NCI-H774 (cell line): ENCODE measurements at places on chromosomes 1 and 21.

GRCh38 chr1:201505503-201505890 lies 1.4 kb downstream of the CSRP1 start:
- peak; percentile 45 for DNase-seq

DNA sequence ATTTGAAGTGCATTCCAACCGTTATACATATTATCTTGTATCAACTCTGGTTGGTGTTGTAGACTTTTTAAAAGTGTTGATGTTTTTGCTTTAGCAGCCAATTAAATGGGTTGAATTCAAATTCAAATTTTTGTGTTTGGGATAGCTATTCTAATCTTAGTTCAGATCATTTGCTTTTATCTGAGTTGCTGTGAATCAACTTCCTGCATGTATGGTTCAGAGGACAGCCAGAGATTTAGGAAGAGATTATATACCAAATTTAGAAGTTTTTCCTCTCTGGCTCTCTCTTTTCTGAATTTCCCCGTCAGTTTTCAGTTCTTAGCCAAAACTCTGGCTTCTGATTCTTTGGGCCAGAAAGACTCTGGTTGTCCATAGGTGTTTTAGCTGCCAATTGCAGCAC lies 415.5 kb downstream of the NUF2 start:
- no peak for DNase-seq

GRCh38 chr1:89955311-89956205 lies 39.4 kb upstream of the ZNF326 start:
- no peak for DNase-seq

DNA sequence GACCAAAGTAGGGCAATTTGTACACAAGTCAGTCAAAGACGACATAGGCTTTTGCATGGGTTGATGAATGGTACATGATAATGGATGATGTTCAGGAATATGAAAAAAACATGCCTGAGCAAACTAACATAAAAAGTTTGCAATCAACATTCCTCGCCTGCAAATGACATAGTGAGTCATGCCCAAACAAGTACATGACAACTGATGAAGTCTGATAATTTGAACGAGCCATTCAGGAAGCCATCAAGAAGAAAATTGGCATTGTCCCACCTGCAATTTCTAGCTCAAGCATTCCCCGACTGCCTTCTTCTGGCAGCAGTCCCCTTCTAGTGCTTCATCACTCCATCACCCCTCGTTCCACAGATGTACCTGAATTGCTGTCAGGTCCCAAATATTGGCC lies 118.4 kb upstream of the NR5A2 start:
- no peak for DNase-seq

GRCh38 chr21:16070207-16070651 lies 340.4 kb downstream of the USP25 start:
- no peak for DNase-seq

GRCh38 chr1:64122588-64122987 lies 80.8 kb upstream of the UBE2U start:
- no peak for DNase-seq

DNA sequence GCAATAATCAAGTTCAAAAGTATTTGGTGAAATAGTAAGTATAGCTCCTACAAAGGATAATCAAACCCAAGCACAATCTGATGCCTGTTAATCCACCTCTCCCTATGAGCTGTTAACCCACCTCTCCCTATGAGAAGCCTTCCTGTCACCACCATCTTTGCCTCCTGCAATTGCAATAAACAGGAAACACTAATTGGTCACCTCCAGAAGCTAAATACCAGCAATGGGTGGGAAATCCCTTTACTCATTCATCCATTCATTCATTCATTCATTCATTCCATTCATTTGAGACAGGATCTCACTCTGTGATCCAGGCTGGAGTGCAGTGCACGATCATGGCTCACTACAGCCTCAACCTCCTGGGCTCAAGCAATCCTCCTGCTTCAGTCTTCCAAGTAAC lies 132.8 kb downstream of the RERE start:
- no peak for DNase-seq

DNA sequence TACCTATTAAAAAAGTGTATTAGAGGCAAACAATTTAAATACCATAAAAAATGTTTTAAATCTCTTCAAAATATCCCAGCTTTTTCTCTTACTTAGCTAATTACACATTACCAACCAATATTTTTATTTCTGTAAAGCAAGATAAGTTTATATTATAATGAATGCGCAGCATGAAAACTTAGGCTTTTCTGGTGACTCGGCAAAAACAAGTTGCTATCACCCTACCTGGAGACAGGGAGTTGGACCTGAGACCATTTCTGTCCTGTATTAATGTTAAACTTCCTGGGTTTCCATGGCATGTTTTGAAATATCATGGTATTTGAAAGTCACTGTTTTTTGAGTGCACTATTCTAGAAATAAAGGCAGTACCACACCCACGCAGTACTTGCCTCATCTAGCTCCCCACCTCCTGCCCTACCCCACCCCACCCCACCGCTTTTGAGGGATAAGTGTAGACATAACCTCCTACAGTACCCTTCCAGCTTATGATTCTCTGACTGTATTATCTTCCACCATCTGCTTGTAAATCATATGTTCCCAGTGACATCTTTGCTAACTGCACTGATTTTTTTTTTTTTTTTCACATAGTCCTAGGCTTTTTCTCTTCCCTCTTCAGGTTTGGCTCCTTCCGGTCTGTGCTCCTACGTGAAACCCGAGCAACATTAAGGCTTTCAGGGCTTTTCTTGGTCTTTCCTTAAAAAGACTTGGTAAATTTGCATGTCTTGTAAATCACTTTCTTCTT lies 77.5 kb downstream of the PHTF1 start:
- DNase-seq = no peak

DNA sequence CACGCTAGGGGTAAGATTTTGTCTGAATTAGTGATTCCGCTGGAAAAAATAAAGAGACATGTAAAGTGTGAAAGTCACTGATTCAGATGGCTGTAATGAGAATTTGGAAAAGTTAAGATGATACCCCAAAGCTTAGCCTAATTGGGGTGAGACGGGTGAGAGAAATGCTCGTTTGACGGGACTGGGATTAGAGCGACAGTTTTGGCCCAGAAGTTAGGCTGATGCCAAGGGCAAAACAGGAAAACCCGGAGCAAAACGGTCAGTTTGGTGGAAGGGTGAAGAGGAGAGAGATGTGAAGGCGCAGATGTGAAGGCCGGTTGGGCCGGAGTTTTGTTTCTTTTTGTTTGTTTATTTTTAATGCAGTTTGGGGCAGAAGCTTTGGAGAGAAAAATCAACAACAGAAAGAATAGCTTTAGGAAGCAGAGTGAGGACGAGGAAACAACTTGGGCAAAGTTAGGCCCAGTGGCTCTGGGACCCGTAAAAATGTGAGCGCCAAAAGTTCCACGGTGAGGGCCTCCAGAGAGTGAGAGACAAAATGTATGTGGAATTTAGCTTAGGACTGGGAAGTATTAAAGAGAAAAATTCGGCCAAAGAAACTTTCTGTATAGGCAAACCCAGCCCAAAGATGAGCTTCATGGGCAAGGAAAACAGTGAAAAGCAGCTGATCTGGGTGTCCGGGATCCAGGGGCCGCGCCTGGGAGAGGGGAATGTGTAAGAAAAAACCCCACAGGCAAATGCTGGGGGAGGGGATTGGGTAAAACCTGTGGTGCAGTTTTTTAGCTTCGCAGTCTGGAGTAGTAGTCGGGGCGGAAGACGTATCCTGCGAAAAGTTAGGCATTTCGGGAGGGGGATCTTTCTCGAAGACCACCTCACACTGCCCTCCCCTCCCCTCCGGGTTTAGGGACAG lies 1.2 kb downstream of the DMRTA2 start:
- DNase-seq = no peak

DNA sequence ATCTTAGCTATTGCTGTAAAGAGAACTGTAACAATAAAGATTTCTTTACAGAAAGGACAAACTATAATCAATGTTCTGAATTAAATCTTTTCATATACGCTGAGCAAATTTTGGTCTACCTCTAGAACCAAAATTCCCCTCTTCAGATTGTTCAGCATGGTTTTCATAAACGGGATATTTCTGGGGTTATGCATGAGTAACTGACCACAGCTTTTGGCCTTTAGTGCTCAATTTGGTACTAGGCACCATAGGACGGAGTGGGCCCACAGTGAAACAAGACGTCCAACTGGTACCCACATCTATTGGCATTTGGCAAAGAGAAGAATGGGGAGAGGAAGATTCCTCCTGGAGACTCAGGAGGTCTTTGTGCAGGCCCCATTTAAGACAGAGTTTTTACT lies 184.5 kb downstream of the TGFBR3 start:
- no peak for DNase-seq

DNA sequence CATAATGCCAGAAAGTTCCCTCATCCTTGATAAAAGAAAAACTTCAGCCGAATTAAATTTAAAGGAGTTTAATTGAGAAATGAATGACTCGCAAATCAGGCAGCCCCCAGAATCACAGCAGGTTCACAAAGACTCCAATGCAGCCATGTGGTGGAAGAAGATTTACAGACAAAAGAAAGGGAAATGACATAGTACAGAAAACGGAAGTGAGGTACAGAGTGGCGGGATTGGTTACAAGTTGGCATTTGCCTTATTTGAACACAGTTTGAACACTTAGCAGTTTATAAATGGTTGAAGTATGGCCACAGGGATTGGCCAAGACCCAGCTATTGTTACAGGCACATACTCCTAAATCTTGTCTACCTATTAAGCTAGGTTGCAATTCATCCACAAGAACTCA lies 46.6 kb downstream of the HIVEP3 start:
- DNase-seq = no peak

DNA sequence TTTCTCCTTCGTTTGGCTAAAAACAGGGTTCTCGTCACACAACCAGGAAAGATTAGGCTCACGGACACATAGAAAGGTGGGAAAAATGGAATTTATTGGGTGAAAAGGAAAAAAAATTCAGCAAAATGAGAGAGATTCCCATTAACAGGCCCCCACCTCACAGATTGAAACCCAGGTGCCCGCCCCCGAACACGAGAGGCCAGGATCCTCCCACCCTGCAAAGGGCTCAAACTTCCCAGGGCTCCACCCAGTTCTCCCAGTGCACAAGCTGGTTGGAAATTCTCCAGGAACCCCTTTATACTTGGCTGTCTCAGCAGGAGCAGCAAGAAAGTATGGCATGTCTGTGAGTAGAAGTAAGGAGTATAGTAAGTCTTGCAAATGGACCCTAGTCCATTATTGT lies 499.7 kb downstream of the RWDD3 start:
- no peak for DNase-seq

DNA sequence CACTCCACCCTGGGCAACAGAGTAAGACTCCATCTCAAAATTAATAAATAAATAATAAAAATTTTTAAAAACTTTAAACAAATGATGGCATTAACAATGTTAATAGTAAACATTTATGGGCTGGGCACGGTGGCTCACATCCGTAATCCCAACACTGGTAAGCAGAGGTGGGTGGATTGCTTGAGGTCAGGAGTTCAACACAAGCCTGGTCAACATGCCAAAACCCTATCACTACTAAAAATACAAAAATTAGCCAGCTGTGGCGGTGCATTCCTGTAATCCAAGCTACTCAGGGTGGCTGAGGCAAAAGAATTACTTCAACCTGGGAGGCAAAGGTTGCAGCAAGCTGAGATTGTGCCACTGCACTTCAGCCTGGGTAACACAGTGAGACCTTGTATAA lies 9.0 kb upstream of the L1TD1 start:
- no peak for DNase-seq

DNA sequence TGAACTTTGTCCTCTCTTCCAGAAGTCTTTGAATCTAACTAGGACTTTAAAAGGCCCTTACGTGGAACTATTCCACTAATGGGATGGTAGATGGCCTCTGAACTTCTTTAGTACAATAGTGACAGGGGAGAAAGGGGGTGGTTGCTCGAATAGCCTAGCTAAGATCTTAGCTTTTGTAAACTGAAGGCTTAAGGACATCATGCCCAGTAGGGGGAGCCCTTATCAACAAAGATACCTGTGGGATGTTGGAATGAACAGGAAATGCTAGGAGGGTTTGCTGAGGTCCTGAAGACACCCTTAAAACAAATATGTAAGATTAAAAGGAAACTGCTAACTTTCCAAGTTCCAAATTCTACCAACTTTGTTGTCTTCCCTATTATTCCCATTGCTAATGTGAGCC lies 33.2 kb downstream of the NHLH2 start:
- DNase-seq = peak; percentile 64

GRCh38 chr1:154442006-154442740 lies 37.0 kb downstream of the IL6R start:
- no peak for DNase-seq

- DNase-seq = no peak
Observed at GRCh38 chr1:230068952-230069684, 2.1 kb downstream of the GALNT2 start.

DNA sequence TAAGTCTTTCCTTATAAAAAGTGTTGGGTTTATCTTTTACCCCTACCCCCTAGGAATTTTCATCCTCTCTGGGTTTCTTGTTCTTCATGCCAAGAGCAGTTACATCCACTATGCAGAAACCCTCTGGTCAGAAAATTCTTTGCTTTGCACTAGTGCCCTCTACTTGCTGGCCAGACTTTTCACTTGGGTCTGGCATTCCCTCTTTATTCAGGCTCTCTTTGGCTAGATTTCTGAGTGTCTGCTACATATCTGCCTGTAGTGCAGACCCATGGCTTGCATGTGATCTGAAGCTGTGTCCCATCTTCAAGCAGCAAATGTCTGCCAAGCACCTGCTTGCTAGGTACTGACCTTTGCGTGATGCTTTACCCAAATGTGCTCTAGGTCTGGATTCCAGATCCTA lies 237.0 kb downstream of the GPATCH2 start:
- DNase-seq = no peak

- no peak for DNase-seq
Observed at GRCh38 chr1:187091666-187092065, 262.9 kb downstream of the PLA2G4A start.

GRCh38 chr1:46342084-46342656 lies 1.6 kb downstream of the NSUN4 start:
- no peak for DNase-seq

DNA sequence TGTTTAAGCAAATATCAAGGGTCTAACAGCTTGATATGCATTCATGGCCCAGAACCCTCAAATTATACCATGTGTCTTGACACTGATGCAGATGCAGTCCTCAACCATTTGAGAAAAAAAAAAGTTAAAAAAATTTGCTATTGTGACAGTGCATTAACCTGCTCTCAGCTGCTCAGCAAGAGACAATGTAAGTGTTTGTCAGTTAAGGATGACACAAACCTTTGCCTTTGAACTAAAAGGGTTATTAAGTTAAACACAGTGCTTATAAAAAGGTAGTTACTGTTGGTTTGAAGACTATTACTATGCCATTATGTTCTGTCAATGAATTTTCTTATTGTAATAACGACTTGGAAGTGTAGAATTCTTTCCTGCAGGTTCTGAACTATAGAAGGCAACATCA lies 655.6 kb upstream of the NEGR1 start:
- DNase-seq = no peak

DNA sequence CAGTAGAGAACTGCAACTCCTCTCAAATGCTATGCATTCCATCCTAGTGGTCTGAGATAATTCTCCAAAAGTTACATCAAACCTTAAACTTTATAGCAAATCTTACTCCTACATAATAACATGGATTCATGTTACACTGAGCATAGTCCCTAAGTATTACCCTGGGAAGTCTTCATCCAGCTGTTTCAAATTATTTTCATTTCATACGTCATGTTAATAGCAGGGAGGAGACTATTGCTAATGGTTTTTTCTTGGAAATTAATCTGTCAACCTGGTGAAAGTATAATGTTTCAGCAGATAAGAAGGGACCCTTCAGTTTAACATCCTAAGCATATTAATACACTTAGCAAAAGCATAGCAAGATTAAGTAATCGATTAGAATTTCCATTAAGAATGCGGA lies 318.1 kb downstream of the USP25 start:
- DNase-seq = no peak

- no peak for DNase-seq
Observed at GRCh38 chr1:39080269-39080826, 54.2 kb downstream of the NDUFS5 start.
